ENCODE measurements at places on chromosomes 7 and 10.

GRCh38 chr10:24153031-24153430, 55.9 kb upstream of the KIAA1217 start:
- DNase-seq, result no peak

DNA sequence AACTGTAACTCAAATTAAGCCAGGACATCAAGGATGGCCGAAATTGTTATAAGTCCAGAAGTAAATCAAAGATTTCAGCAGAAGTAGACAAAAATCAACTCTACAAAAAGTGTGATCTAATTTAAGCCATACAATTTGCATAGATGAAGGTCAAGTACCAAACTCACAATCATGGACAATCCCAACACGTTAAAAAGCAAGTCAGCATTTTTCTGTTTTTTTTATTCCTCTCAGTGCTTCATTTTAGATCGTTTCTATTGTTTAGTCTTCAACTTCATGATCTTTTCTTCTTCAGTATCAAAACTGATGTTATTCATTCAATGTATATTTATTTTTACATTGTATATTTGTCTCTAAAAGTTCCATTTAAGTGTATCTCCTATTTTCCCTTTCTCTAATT, 674.3 kb upstream of the PHF14 start:
- DNase-seq, result no peak

DNA sequence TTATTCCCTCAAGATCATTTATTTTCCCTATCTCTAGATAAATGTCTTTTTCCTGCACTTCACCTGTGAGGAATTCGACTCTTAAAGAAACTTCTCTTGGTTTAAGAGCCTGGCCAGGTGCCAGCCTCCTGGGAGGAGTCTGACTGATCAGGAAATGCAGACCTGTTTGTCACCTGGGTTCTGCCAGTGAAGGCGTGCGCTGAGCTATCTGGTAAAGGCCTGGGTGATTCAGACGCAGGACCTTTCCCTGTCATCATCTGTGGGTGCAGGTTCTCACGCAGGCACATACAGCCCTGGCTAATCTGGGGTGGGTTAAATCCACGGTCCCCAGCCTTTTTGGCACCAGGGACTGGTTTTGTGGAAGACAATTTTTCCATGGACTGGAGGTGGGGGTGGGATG, 65.3 kb upstream of the AQP1 start:
- DNase-seq, result no peak

GRCh38 chr7:135770139-135770710, 21.6 kb upstream of the FAM180A start:
- no peak for DNase-seq

GRCh38 chr10:5070648-5071410, 23.4 kb upstream of the AKR1C3 start:
- DNase-seq, result no peak

DNA sequence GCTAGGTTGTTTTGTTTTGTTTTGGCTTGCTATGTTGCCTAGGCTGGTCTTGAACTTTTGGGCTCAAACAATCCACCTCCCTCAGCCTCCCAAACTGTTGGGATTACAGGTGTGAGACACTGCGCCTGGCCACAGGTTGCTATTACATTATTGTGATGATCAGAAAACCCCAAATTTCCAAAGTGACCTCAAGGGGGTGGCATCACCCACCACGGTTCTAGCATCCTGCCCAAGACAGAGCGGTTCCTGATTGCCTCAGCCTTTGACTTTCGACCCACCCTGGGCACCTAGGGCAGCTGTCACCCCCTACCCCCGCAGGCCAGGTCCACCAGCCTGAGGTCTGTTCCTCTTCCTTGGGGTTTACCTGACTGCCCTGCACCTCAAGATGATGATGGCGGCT, 28.4 kb downstream of the SBDS start:
- DNase-seq, result no peak

GRCh38 chr10:93386631-93387369, 95.3 kb downstream of the MYOF start:
- no peak for DNase-seq

- DNase-seq, result no peak
These were observed 237.7 kb downstream of the ETV1 start for GRCh38 chr7:13751766-13752165.

DNA sequence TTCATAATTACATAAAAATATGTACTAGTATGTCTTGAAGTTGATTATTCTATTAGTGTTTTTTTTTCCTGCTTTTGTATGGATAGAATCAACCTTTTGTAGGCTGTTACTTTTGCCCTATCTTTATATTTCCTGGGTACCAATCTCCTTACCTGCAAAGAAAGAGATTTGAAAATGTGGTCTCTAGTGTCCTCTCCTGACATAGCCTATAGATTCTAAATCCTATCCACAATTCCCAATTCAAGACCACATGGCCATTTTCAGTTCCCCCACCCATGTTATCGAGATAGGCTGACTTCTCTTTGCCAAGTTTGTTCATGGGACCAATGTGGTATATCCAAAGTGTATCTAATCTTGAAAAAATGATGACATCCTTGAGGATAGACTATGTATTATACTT, 269.4 kb upstream of the SEMA3D start:
- no peak for DNase-seq

DNA sequence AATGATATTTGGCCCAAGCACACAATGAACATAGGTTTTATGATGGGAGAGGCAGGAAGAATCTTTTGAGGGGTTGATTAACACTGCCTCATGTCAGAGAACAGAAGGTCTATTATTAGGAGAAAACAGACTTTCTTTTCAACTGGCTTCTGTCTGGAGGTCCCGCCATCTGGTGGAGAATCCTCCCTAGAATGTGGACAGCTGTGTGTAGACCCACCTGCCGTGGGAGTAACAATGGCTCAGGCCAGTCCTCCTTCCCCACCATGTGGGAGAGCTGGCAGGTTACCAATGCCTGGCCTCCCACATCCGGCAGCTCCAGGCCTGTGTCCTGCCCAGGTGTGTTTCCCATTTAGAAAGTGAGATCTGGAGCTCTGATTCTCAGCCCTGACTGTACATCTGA, 70.4 kb upstream of the AOAH start:
- no peak for DNase-seq

DNA sequence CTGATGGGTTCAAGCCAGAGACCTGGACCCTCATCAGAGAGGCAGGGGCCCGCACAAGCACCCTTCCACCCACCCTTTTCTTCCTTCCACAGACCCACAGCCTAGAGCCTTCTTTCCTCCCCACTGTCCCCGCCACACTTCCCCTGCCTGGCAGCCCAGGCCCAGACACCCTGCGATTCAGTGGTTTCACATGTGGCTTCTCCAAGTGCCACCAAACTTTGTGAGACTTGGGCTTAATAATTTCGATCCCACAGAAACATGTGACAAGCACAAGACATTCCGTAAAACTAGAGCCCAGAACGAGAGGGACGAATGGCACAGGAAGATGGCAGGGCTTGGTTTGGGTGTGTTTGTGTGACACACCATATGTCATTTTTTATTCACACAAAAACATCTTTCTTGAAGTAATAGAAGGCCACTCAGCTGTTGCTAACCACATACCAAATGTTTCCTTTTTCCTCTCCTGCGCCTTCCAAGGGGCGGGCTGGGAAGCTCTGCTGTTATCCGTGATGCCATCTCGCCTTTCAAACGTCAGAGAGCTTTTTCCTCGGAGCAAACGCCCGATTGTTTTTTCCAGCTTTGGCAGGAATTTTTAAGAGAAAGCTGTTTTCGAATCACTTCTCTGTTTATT, 162.9 kb downstream of the GRK5 start:
- no peak for DNase-seq

DNA sequence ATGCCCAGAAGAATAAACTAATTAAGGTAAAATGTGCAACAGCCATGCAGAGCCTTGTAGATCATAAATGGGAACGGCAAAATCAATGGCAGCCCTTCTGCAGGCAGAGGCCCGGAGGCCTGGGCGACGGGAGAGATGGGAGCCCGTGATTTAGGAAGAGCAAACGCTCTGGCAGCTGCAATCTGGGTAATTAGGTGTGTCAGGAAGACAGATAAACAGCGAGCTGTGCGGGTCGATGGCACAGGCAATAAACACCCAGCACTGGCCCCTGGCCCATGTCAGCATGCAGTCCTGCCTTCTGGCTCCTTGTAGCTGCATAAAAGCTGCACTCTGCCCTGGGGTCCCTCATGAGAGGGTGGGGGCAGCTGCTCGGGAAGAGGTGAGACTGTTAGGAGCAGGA, 78.0 kb downstream of the GOLGA7B start:
- no peak for DNase-seq

- DNase-seq, result no peak
These were observed 34.7 kb upstream of the NPY start for GRCh38 chr7:24249266-24249665.
